DMS153 (cell line): ENCODE measurements at places on chromosomes 16 and 17.

DNA sequence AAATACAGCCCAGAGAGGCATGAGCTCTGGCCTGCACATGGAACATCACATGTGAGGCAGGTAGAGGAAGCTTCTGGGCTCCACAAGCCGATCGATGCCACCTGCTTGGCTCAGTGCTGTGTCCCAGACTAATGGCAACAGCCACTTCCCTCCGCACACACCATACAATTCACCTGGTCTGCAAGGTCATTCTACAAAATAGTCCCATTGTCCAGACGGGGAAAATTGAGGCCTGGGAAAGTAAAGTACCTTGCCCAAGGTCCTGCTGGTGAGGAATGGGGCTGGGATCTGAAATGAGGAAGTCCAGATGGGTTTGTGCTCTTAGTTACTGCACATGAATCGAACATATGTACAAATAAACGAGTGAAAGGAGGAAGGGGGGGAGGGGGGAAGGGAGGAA, 88.0 kb downstream of the LITAF start:
- peak; percentile 23 for DNase-seq

GRCh38 chr17:65218261-65218660, 81.1 kb downstream of the RGS9 start:
- no peak for DNase-seq

DNA sequence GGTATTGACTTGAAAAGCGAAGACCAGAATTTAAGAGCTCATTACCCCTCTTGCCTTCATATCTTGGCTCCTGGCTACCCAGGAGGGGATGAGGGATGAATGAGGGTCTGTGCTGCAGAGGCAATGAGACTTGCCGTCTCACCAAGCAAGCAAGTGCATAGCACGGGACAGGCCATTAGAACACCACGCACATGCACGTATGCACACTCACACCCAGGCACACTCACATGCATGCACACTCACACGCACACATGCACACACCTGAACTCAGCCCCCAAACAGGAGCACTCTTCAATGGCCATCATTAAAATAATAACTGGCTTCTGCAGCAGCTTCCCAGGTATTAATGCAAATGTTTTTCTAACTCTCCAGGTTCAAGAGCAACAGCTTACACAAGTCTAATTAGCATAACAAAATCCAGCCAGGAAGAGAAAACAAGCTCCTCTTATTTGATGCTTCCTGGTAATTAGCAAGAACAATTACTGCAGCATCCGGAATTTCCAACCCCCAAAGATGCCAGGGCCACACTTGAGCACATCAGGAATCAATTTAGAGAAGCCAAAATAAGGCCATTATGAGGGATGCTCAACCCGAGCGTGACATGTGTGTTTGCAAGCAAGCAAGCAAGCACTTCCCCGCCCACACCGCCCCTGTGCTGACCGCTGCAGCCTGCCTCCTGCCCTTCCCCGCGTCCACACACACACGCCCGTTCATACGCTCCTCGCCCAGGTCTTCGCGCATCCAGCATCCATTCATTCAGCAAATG, 171.6 kb upstream of the TNRC6C start:
- DNase-seq: no peak

- DNase-seq: no peak
Measured at GRCh38 chr17:64378890-64379354, 11.7 kb downstream of the PECAM1 start.

GRCh38 chr16:25073854-25074253, 37.7 kb upstream of the LCMT1 start:
- no peak for DNase-seq

DNA sequence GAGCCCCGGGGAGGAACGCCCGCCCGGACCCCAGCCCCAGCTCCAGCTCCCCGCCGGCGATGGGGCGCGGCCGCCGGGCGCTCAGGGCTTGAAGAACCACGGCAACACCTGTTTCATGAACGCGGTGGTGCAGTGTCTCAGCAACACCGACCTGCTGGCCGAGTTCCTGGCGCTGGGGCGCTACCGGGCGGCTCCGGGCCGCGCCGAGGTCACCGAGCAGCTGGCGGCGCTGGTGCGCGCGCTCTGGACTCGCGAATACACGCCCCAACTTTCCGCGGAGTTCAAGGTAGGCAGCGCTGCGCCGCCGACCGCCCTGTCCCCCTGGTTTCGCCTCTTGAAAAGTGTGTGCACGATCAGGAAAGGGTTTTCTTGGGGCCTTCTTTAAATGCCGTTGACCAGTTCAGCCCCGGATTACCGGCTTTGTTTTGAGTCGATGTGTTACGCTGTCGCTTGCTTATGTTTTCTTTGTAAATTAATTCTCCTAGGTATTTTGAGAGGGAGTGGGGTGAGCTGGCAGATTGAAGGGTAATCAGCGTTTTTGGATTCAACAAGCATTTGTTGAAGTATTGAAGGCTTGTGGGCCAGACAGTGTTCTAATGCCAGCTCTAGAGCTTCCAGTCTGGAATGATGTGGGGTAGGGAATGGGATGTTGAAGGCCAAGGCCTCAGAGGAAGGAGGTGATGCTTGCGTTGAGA, 681 bp downstream of the USP43 start:
- peak; percentile 0 for DNase-seq

GRCh38 chr17:36934692-36935630, 2.3 kb upstream of the LHX1 start:
- no peak for DNase-seq

DNA sequence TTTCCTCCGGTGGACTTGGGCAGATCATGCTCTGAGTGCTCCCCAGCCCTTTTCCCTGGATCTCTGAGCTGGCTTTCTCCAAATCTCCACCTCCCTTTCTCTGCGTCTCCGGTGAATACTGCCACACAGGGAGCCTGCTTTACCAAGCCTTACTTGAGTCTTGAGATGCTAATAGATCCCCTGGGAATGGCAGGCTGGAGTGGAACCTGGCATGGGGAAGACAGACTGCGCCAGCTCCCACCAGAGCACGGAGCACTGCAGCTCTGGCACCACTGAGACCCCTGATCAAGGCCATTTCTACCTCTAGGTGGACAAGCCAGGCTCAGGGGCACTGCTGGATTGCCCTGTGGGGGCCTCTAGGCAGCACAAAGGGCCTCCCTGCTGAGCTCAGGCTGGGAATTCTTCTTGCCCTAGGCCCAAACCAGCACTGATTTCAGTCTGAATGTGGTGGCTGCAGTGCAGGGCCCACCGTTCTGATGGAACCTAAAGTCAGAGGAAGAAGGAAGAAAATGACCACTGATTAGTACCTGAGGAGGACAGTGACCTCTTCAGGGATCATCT, 74.3 kb upstream of the CRHR1 start:
- no peak for DNase-seq

DNA sequence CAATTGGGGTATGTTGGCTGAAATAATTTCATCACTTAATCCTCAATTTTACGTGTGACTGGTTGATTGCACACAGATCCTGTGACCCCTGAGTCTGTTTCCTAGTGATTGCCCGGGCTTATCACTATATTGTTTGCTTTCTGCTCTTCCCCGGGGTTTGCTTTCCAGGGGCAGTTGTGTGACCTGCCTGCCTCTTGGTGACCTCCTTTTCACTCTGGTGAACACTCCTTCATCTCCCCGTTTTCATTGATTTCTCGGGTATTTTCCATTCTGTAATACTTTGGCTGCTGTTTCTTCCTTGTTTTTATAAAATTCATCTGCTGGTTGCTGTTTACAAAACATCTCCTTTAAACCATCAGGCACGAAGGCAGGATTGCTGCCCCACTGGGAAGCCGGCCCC, 36.0 kb downstream of the NTN1 start:
- no peak for DNase-seq

GRCh38 chr17:8479431-8479947, 43.8 kb downstream of the NDEL1 start:
- no peak for DNase-seq

DNA sequence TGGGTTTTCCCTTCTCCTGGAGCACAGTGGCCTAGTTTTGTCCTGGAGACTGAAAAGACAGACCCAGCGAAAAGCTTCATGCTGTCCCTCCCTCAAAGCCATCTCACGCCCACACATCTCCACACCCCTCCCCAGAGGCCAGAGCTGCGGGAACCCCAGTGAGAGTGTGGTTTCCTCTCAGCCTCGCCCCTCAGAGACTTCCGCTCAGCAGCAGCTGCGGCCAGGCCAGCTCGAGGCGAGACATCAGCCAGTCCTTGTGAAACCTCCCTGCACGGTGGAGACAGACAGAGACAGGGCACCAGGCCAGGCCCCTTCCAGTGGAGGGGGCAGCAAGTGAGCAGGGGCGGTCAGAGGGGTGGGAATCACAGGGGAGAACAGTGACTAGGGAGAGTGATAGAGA, 77.0 kb upstream of the TNRC6C start:
- DNase-seq: no peak

- DNase-seq: no peak
Measured at GRCh38 chr17:66371561-66371960, 69.1 kb downstream of the PRKCA start.

DNA sequence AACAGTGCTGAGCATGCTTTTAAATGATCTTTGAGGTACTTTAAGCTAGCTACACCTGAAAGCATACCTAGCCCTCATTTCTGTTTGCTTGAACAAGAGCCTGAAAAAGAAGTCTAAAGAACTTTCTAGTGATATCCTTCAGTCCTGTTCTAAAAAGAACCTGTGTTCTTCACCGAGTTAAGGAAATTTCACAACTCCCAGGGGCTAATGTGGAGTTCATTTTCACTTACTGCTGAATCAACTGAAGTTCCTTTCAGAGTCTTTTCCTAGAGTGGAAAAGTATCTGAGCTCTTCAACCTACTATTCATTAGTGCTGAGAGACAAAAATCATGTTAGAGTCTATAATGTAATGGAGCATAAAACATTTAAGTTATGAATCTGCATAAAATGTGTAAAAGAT, 66.9 kb downstream of the CHD9 start:
- no peak for DNase-seq

GRCh38 chr17:68437979-68438822, 19.1 kb downstream of the WIPI1 start:
- peak; percentile 31 for DNase-seq

- DNase-seq: no peak
Measured at GRCh38 chr17:27226611-27227230, 67.2 kb upstream of the WSB1 start.

- no peak for DNase-seq
Measured at GRCh38 chr17:38926293-38927070, 1.1 kb downstream of the LASP1NB start.

DNA sequence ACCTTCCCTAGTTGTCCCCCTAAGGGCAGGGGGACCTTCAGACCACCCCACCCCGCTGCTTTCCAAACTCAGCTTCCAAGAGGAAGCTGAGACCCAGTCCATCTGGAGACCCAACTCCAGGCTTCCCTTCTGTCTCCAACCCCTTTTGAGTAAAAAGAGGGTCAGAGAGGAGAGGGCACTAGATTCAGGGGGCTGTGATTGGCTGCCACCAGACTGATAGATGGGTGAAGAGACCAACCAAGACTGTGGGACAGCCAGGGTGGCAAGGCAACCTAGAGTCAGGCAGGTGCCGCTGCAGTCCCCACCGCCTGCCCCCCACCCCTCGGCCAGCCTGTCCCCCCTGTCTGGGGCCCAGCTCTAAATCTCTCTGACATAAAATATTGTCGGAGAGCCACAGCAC, 92.5 kb downstream of the SDK2 start:
- DNase-seq: no peak

- DNase-seq: no peak
Measured at GRCh38 chr17:61750656-61751055, 112.7 kb downstream of the BRIP1 start.

DNA sequence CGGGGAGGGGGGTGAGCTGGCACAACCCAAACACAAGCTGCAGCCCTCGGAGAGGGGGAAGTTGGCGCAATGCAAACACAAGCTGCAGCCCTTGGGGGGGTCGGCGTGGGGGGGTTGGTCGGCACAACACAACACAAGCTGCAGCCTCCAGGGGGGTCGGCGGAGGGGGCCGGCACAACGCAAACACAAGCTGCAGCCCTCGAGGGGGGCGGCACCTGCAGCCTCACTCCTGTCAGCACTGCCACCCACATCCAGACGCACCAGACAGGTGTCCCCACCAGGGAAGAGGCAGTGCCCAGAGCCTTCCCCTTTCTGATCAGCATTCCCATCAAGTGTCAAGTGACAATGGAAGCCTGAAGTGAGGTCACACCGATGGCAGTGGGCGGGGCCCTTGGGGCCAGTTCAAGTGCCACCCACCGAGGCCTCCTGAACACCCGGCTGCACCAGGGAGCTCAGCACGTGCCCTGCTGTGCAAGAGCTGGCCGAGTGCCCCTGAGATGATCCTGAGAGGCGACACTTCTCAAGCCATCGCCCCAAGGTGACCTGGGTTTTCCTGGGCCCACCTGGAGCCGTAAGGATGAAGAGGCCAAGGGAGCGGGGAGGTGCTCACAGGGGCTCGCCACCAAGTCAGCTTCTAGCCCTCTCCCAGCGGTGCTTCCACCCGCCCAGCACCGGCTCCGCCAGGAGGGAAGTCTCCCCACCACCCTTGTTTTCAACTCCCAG, 59.3 kb downstream of the KLHDC4 start:
- peak; percentile 84 for DNase-seq

- DNase-seq: no peak
Measured at GRCh38 chr17:68824707-68825106, 130.5 kb downstream of the ABCA8 start.
